Activated CD8-positive, alpha-beta memory T cell treated with anti-CD3 and anti-CD28 coated beads, Interleukin-2, amount 50 U/mL, for 4 hours (primary cell): ENCODE measurements at places on chromosomes 1 and 21.

DNA sequence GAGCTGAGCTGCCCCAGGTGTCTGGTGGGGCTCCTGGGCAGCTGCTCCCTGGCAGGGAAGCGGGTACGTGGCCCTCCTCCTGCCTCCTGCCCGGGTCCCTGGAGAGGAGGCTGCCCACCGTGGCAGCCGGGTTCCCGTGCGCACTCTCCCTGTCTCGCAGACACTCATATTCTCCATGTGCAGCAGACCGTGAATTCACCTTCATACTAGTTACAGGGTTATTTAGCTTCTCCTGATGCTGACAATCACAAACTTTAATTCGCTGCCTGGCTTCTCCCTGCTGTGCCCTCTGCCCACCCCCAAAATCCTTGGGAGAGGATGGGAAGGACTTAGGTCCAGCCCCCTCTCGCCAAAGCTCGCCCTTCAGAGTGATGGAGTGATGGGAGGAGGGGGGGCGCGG is 95.3 kb downstream of the CASZ1 start:
- DNase-seq: no peak

DNA sequence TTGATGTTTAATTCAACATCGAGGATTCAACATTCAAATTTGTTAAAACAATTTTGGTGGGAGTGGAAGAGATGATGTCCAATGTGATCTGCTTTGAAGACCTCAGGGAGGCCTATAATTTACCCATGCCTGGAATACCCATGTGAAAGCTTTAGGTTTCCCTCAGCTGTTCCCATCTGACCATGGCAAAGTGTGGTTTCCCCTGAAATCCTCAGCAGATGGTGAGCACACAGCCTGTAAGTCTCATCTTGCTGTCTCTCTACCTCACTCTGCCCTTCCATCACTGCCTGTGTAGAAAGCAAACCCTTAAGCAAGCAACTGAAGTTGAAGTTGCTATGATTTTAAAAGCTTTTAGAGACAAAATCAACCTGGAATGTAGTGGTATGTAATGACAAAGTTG is 80.1 kb upstream of the ATF3 start:
- DNase-seq: no peak

DNA sequence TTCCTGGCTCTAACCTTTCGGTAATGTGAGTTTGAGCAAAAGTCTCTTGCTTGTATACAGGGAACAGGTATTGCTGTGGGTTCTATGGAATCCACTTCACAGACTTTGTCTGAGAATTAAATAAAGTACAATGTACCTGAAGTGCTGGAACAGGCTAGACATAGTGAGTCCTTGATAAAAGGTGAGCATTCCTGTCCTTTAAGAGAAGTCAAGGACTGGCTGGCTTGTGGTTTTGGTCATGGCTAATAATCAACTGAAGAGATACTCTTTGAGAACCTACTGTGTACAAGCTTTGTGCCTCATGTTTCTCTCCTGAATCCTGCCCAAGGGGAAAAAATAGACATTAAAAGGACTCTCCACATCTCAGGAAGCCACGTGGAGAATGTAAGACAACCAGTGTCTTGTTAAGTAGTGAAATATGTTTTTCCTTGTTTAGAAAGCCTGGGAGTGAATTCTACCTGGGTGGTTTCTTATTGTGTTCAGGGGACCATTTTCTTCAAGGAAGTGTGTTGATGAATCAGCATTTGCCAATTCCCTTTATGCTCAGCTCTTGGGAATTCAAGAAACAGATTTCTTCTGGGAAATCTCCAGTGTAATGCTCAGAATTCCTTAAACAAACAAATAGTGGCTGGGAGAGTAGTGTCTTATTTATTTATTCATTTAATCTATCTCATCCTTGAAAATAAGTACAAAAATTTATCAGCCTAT is 55.2 kb upstream of the PLD5 start:
- DNase-seq: no peak

- no peak for DNase-seq
These were observed 13.4 kb downstream of the C1orf116 start for GRCh38 chr1:207019161-207019560.

DNA sequence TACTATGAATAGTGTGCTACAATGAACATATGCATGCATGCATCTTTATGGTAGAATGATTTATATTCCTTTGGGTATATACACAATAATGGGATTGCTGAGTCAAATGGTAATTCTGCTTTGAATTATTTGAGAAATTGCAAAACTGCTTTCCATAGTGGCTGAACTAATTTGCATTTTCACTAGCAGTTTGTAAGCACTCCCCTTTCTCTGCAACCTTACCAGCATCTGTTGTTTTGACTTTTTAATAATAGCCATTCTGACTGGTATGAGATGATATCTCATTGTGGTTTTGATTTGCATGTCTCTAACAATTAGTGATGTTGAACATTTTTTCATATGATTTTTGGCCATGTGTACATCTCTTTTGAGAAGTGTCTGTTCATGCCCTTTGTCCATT is 24.0 kb upstream of the DIRAS3 start:
- DNase-seq: no peak

GRCh38 chr1:192729500-192729899 is 79.3 kb upstream of the RGS2 start:
- DNase-seq: no peak

- DNase-seq: no peak
These were observed 31.2 kb upstream of the MAP1LC3C start for GRCh38 chr1:242030071-242030470.

DNA sequence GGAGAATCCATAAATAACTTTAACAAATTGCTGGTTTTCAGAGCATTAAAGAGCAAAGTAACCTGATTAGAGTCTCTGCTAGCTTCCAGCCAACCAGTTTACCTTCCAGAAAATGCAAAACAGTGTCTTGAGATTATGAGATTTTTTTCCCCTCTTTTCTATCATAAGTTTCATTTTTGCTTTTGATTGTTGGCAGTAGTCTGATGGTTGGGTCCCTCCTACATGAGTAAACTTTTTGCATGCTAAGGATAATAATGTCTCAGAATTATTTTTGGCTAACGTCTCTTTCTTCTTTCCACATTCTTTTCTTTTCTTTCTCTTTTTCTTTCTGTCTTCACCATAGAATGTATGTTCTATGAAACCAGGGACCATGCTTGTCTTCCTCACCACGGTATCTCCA is 6.3 kb upstream of the ADAMTS5 start:
- DNase-seq: no peak

DNA sequence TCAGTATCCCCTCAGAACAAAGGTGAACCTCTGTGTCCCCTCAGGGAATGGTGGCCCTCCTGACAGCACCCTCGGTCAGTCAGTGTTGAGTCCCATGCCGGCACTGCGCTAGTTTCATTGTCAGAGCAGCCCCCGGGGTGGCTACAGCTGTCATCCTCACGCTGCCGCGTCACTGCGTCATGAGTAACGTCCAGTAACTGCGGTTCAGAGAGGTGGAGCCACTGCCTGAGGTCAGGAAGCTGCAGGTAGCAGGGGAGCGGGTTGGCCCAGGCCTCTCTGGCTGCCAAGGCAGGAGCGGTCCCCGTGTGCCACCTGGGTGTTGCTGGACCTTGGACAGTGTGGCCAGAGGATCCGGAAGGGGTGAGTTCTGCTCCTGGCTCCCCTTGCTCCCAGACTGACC is 20.2 kb upstream of the WNT4 start:
- DNase-seq: no peak

GRCh38 chr1:145978854-145979745 is 14.6 kb downstream of the POLR3GL start:
- peak; percentile 72 for DNase-seq

GRCh38 chr1:23083714-23084480 is 64.6 kb downstream of the KDM1A start:
- no peak for DNase-seq
